ENCODE measurements at places on chromosomes 5 and 9.
A peak's percentile ranks its signal among the peaks of the same experiment; 100 is the strongest.

GRCh38 chr5:112445626-112446350 lies 26.7 kb upstream of the EPB41L4A start:
- DNase-seq = no peak

DNA sequence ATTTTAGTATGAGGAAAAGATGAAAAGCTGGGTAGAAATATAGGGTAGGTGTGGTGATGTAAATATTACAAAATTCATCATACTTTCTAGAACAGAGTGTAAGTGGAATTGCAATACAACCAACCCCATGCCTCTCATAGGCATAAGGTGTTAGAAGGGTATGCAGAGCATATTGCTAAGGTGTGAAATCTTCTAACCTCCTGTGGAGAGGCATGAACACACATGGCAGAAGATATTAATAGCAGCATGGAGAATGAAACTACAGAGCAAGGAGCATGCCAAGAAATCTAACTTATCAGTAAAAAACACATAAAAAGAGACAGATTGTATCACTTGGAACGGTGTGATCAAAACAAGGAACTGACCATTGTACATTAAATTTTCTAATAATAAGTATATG lies 441.5 kb downstream of the CDH18 start:
- no peak for DNase-seq

GRCh38 chr9:78122631-78123030 lies 91.0 kb upstream of the GNAQ start:
- no peak for DNase-seq

DNA sequence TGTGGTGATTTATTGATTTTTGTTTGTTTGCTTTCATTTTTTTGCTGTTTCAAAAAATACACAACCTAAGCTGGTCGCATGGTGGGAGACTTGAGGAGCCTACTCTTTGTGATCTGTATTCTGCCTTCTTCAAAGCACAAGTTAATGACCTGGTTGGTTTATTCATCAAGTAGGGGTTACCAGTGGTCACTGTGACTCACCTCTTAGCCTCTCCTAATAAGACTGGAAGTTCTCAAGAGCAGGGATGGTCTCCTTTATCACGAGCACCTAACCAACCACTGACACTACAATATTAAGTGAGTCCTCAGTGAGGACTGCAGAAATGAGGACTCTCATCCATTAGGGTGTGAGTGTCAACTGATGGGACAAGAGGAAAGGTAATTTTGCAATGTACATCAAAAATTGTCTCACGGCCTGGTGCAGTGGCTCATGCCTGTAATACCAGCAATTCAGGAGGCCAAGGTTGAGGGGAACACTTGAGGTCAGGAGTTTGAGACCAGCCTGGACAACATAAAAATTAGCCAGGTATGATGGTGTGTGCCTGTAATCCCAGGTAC lies 13.6 kb upstream of the MTMR12 start:
- no peak for DNase-seq

DNA sequence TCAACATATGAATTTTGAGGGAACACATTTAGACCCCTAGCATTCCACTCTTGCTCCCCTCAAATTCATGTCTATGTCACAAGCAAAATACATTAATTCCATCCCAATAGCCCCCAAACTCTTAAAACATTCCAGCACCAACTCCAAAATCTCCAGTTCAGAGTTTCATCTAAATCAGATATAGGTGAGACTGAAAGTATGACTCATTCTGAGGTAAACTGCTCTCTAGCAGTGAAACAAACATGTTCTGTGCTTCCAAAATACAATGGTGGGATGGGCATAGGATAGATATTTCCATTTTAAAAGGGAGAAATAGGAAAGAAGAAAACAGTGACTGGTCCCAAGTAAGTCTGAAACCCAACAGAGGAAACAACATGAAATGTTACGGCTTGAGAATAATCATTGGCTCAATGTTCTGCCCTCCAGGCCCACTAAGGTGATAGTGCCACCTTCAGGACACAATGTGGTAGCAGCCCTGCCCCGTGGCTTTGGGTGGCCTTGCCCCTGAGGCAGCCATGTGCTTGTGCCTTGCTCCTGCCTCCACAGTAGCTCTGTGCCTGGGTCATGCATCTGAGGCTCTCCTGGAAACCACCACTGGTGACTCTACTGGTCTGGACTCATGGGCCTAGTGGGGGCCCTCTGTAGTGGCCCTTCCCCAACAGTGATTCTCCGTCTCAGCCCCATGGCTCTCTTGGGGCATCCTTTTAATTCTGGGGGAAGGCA lies 36.4 kb upstream of the IPPK start:
- peak; percentile 51 for DNase-seq

DNA sequence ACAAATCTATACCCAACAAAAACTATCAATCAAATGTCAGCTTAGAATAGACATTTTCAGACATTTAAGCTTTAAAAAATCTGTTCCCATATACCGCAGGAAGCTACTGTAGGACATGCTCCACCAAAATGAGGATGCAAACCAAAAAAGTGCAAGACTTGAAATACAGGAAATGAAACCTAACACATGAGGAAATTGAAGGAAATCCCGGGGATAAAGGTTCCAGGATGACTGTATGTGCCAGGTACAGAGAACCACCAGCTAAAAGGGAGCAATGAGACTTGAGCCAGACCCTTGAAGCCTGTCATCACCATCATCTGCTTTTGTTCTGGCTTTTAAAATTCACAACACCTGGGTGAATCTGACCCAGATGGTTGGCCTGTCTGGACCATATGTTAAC lies 21.4 kb downstream of the DIAPH1 start:
- no peak for DNase-seq

GRCh38 chr9:73782166-73782565 lies 630.5 kb downstream of the ANXA1 start:
- DNase-seq = no peak

GRCh38 chr5:81749192-81749560 lies 1.7 kb downstream of the SSBP2 start:
- no peak for DNase-seq

- no peak for DNase-seq
These were observed 25.1 kb downstream of the ADGRD2 start for GRCh38 chr9:124475158-124475867.

- no peak for DNase-seq
These were observed 31.9 kb downstream of the IRF1 start for GRCh38 chr5:132458651-132459030.

DNA sequence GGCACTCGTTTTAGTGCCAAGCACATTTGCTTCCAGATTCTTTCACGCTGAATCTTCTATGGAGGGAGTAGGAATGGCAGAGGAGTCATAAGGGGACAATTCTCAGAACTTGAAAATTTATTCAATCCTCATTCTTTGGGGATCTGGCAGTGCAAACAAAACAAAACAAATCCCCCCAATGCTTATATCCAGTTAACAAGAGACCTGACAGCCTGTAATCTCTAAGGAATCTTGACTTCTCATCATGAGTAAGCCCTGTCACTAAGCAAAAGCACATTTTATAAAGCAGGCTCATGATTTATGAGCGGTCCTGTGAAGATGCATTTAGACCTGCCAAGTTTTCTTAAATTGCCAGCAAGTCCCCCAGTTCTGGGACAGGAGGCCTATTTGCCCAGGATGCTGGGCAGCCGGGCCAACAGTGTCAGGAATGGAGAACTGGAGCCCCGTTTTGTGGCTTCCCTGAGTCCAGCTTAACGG lies 513.9 kb downstream of the CTNND2 start:
- no peak for DNase-seq

- DNase-seq = peak; percentile 9
These were observed 198.4 kb upstream of the NR3C1 start for GRCh38 chr5:143601917-143602333.

DNA sequence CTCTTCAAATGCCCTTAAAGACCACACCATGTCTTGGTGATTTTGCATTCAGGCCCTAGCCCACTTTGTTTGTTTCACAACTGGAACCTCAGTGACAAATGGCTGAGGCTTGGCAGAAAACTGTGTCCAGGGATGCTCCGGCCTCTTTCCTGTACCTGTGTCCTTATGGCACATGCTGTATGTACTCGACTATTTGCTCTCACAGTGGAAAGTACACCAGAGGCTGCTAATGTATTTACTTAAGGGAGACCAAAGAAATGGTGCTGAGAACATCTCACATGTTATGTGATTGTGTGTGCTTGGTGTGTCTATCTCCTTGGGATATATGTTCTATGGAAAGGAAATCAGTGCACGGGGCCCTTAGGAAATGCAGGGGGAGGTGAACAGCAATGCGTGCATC lies 263.3 kb downstream of the GADD45G start:
- DNase-seq = no peak

DNA sequence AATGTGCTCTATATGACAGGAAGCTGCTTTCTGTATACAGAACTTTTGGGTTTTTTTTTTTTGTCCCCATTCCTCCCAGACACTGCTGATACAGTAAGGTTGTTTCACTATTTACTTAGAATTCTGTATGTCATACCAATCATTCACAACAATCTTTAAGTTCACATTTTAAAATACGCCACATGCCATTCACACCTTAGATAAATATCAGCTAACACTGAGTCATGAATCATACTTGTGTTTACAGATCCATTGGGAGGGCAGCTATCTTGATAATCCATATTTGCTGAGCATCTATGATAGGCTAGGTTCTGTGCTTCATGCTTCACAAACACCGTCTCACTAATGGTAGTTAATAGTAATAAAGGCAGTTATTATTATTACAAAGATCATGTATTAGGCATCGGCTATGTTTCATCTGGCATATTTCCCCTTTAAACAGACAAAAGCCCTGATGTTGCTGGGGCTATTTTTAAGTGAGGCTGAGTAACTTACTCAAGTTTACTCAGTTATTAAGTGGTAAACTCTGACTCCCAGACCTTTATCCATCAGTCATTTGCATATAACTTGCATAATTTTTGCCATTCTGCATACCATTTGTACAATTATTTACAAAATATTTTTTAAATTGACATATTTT lies 152.2 kb upstream of the HMHB1 start:
- no peak for DNase-seq

DNA sequence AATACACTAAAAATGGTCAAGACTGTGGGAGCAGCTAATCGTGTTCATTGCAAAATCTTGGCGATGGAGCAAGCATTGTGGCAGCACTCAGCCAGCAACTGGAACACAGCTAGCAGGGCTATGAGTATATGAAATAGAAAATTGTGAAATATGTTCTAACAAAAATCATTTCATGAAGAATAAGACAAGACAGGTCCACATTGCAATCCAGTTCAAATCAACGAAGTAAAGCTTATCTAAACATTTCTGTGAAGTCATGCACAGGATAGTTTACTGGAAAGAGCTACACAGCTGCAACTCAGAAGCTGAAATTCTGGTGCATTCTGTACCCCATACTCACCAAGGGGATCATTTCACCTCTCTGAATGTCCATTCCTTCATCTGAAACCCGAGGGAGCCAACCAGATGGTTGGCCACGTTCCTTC lies 5.3 kb upstream of the NFIL3 start:
- DNase-seq = no peak

- no peak for DNase-seq
These were observed 449.7 kb upstream of the MPDZ start for GRCh38 chr9:13728917-13729811.

DNA sequence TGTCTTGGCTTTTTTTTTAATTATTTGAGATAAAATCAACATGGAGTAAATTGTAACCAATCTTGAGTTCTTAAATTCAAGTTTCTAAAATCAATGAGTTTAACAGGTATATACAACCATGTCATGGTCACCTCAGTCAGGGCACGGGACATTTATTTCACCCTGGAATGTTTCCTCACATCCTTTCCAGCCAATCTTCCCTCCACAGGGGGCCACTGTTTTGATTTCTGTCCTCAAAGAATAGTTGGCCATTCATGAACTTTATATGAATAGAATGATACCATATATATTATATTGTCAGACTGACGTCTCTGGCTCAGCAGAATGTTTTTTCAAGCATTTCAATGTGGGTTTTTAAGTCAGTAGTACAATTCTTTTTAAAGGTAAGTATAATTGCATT lies 806 bp downstream of the ZNF474 start:
- no peak for DNase-seq

- no peak for DNase-seq
These were observed 70.4 kb upstream of the IQGAP2 start for GRCh38 chr5:76332611-76333205.

DNA sequence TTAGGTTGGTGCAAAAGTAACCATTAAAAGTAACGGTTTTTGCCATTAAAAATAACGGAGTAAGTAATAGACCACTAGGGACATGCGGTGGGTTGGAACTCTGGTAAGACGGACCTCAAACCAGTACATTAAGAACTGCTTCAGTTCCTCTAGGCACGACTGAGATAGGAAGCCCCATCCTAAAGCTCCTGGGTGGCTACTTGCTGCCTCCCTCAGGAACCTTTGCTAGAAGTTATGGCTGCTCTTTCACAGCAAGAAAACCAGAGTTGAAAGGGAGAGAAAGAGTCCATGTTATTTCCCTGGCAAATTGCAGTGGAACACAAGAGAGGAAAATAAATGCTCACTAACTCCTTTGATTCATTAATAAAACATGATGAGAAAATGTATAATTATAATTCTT lies 47.6 kb downstream of the MCTP1 start:
- no peak for DNase-seq

DNA sequence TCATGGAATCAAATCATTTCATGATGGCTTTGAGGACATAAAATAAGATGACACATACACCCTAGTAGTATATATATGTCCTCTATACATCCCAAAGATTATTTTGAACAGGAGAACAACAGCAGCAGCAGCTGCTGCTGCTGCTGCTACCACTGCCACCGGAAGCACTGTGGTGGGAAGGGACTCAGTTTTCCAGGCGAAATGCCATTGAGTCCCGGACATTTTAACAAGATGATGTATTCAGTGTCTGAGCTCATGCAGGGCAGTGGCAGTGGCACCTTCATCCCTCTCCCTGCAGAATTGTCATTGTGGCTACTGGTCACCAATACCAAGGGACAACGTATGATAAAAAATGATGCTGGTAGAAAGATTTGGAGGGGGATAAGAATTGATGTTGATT lies 151.3 kb downstream of the CHSY3 start:
- DNase-seq = no peak

- no peak for DNase-seq
These were observed 202.5 kb downstream of the GDNF start for GRCh38 chr5:37637165-37637845.

DNA sequence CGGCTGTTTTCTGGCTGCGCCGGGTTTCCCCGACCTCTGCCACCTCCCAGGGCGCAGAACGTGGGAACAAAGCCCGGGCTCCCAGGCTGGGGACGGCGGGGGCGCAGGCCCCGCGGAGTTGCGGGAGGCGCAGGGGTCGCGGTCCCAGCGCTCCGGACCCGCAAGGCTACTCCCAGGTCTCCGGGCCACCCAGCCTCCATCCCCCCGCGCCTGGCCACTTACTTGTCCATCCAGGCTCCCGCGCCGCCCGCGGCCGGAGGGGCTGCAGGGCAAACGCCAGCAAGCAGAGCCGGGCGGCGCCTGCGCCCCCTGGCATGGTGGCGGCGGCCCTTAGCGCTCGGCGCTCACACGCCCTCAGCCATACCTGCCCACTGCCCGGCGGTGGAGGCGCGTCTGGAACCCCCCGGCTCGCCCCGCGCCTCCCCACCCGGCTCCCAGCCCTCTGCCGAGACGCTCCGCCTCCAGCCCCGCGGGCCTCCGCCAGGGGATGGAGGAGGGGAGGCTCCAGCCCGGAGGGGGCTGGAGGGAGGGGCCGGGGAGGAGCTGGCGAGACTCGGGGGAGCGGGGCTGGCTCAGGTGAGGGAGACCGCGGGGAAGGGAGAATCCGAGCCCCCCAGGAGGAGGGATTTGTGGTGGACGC lies at the start of gene ADAM19:
ADAM19 (minus strand) TSS at position 395 of the 640 bp plus-strand sequence; CDS start at position 316, 79 bp downstream.
- peak; percentile 48 for DNase-seq

- DNase-seq = no peak
These were observed 20.0 kb upstream of the TEK start for GRCh38 chr9:27088981-27089380.
